Progenitor cell of endocrine pancreas (in vitro differentiated cells): ENCODE measurements at places on chromosomes 1 and 21. TPM values are rescaled to one million over a fixed set of nuclear protein-coding genes. Genes with fewer than 3 reads are reported as not detected.

Gene LCE2B
- not detected in 2 replicates for total RNA-seq

Gene KCNA3
- 0.72 and 0.75 TPM in 2 replicates for total RNA-seq

Gene SEC16B
- 0.67 and 1.5 TPM in 2 replicates for total RNA-seq

Gene OR2L13
- not detected in 2 replicates for total RNA-seq

Gene KRTAP7-1
- total RNA-seq = not detected in 2 replicates

Gene SIPA1L2
- 37.6 and 41.0 TPM in 2 replicates for total RNA-seq

Gene VANGL1
- total RNA-seq = 22.9 and 25.8 TPM in 2 replicates

Gene AMY1B
- total RNA-seq = not detected in 2 replicates

DNA sequence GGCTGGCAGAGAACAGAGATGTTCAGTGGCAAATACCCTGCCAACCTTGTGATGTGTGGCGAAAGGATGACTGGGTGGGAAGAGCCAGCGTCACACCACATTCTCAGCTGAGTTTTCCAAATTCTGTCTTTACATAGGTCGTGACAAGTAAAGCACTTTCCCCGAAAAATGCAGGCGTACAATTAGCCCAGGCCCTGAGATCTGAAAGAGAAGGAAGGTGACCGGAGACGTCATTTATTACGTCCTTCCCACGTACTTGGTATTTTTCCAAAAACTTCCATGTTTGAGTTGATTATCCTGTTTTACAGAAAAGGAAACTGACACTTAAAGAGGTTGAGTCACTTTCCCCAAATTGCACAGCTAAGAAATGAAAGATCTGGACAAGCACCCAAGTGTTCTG, 413.3 kb downstream of the PRDM2 start:
- H3K4me3 ChIP-seq = no peak overlapping the region
- H3K27me3 ChIP-seq = peaks cover 13% of the 10 kb centered on the region
- H3K4me1 ChIP-seq = no peaks in the 10 kb centered on the region

- H3K27me3 ChIP-seq = no peaks in the 10 kb centered on the region
- H3K36me3 ChIP-seq = peaks cover 16% of the 10 kb centered on the region
- H3K4me1 ChIP-seq = no peaks in the 10 kb centered on the region
These were observed 14.1 kb downstream of the XKR8 start for GRCh38 chr1:27973771-27974416.

DNA sequence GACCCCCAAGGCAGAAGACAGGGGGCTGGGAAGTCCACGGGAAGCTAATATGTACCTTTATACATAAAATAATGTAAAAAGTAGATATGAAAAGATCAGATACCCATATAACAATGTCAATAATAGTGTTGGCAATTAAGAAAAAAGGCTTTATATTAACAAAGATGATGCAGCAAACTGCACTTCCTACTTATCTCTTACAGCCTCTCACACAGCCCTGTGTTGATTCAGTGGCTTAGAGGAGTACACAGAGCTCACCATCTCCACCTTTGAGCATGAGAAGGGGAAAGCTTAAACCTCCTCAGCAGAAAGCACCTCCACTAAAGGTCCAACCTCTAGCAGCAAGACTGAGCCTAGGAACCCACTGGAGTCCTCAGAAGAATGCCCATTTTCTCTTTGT, 7.2 kb upstream of the VSIG8 start:
- H3K27me3 ChIP-seq = peaks cover 83% of the 10 kb centered on the region
- DNase-seq = no peak
- no peaks in the 10 kb centered on the region for H3K36me3 ChIP-seq
- H3K4me1 ChIP-seq = peaks cover 2% of the 10 kb centered on the region
- no peak overlapping the region for H3K27ac ChIP-seq
- no peak overlapping the region for H3K4me3 ChIP-seq

GRCh38 chr1:89762386-89762778, 58.5 kb upstream of the LRRC8D start:
- no peak for DNase-seq
- H3K4me1 ChIP-seq = peaks cover 12% of the 10 kb centered on the region
- H3K36me3 ChIP-seq = no peaks in the 10 kb centered on the region

DNA sequence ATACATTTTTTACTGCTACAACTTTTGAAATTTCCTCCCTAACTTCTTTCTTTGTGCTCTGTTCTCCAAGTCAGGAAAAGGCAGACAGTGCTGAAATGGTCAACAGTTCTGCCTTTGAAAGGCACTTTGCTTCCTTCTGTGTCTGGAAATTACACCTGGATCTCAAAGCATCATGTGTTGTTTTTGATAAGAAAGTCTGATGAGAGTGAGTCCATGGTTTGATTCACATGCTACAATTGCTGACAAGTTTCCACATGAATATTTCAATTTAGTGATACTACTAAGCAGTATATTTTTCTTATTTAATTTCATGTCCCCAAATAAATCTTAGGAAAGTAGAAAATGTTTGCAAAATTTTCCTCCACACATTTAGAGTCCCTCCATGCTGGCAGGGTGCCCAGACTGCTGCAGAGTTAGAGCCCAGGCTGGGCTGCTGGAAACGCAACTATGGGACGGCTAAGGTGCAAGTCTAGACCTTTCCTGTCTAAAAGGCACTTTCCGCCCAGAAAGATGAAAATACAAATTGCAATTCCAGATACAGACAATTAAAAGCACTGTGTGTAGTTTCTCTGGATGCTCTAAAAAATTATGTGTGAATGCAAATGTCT, 96.6 kb upstream of the RUNX1 start:
- H3K4me1 ChIP-seq = peaks cover 6% of the 10 kb centered on the region
- H3K27ac ChIP-seq = peak overlapping the region; percentile 59
- no peaks in the 10 kb centered on the region for H3K36me3 ChIP-seq
- DNase-seq = no peak

- no peaks in the 10 kb centered on the region for H3K4me1 ChIP-seq
- H3K4me3 ChIP-seq = no peak overlapping the region
- no peak overlapping the region for H3K27ac ChIP-seq
- peaks cover 8% of the 10 kb centered on the region for H3K36me3 ChIP-seq
- H3K27me3 ChIP-seq = no peaks in the 10 kb centered on the region
- DNase-seq = no peak
These were observed 18.1 kb downstream of the URB2 start for GRCh38 chr1:229643996-229644745.

GRCh38 chr21:38307771-38308531, 51.2 kb downstream of the KCNJ15 start:
- no peak overlapping the region for H3K27ac ChIP-seq
- no peak for DNase-seq
- no peaks in the 10 kb centered on the region for H3K27me3 ChIP-seq

GRCh38 chr1:240149484-240150094, 57.9 kb downstream of the FMN2 start:
- H3K36me3 ChIP-seq = no peaks in the 10 kb centered on the region
- H3K27ac ChIP-seq = no peak overlapping the region
- no peak for DNase-seq
- no peaks in the 10 kb centered on the region for H3K4me1 ChIP-seq

- no peaks in the 10 kb centered on the region for H3K36me3 ChIP-seq
- H3K27me3 ChIP-seq = peaks cover 79% of the 10 kb centered on the region
- no peak overlapping the region for H3K27ac ChIP-seq
- no peaks in the 10 kb centered on the region for H3K4me1 ChIP-seq
These were observed 116.7 kb downstream of the KCNN3 start for GRCh38 chr1:154753426-154753825.

DNA sequence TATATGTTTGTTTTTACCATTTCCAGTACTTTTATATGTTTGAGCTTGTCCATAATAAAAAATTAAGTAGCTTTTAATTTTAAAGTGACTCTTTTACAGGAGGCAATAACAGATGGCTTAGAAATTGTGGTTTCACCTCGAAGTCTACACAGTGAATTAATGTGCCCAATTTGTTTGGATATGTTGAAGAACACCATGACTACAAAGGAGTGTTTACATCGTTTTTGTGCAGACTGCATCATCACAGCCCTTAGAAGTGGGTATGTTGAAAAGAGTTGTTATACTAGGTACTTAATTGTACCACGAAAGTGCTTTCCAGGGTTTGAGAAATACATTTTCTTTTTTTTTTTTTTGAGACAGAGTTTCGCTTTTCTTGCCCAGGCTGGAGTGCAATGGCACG, 46.1 kb downstream of the RNF2 start:
- no peak overlapping the region for H3K27ac ChIP-seq
- peaks cover under 1% of the 10 kb centered on the region for H3K4me1 ChIP-seq
- no peaks in the 10 kb centered on the region for H3K27me3 ChIP-seq
- no peak overlapping the region for H3K4me3 ChIP-seq

DNA sequence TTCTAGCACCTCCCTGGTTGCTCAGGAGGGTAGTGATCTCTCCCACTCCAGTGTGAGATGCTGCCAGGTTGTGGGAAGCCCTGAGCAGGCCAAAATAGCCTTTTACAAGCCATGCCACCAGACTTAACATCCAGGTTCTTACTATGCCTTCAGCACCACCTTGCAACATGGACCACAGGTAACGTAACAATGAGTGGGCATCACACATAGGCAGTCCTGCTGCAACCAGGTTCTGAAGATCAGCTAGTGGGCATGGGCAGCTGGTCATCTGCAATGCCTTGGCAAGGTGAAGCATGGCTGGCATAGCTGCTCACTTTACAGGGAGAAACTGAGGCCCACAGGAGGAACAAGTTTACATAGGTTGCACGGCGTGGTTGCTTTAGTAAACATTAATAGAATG, 40.7 kb downstream of the DHCR24 start:
- no peak for DNase-seq
- H3K27me3 ChIP-seq = no peaks in the 10 kb centered on the region
- H3K4me1 ChIP-seq = no peaks in the 10 kb centered on the region
- H3K36me3 ChIP-seq = peaks cover 27% of the 10 kb centered on the region
- no peak overlapping the region for H3K27ac ChIP-seq

GRCh38 chr1:209265301-209265700, 318.2 kb upstream of the CAMK1G start:
- H3K27ac ChIP-seq = no peak overlapping the region
- peaks cover 1% of the 10 kb centered on the region for H3K36me3 ChIP-seq
- peaks cover 3% of the 10 kb centered on the region for H3K27me3 ChIP-seq
- H3K4me3 ChIP-seq = no peak overlapping the region
- DNase-seq = no peak

GRCh38 chr1:6897138-6897537, 111.9 kb downstream of the CAMTA1 start:
- no peaks in the 10 kb centered on the region for H3K27me3 ChIP-seq
- H3K27ac ChIP-seq = no peak overlapping the region
- H3K4me1 ChIP-seq = peaks cover 21% of the 10 kb centered on the region
- DNase-seq = no peak
- no peaks in the 10 kb centered on the region for H3K36me3 ChIP-seq

GRCh38 chr1:246428542-246429308, 78.4 kb downstream of the SMYD3 start:
- H3K4me3 ChIP-seq = no peak overlapping the region
- peak overlapping the region; percentile 62 for H3K27ac ChIP-seq
- no peaks in the 10 kb centered on the region for H3K36me3 ChIP-seq
- DNase-seq = no peak
- H3K27me3 ChIP-seq = no peaks in the 10 kb centered on the region

- no peaks in the 10 kb centered on the region for H3K27me3 ChIP-seq
- no peak for DNase-seq
- H3K27ac ChIP-seq = peak overlapping the region; percentile 84
- no peak overlapping the region for H3K4me3 ChIP-seq
- peaks cover 23% of the 10 kb centered on the region for H3K4me1 ChIP-seq
These were observed 736.3 kb downstream of the LTN1 start for GRCh38 chr21:28256420-28256831.

DNA sequence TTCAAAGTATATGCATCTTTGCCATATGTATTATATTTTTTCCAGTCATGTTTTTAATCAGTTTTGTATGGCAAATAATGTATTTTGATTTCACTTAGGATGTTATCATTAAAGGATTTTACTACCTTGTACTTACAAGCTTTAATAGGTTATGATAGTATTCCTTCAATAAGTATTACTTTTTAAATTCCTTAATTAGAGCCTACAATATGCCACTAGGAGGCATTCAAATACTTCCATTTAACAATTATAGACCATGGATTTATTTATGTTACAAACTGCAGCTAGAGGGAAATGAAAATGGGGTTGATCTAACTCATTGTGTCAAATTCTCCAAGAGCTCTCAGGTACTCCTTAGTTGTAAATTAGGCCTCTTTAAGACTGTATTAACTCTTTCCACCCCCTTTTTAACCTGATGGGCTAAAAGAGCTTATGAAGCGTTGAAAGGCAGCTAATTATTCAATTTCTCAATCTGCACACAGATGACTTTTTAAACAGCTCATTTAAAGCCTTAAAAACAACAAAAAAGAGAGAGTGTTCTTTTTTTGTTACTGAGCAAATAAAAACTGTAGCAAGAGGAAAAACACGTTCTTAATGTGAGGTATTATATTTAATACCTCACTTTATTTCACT, 156.2 kb downstream of the DENND1B start:
- no peak for DNase-seq
- H3K36me3 ChIP-seq = peaks cover 3% of the 10 kb centered on the region
- peaks cover 21% of the 10 kb centered on the region for H3K4me1 ChIP-seq
- H3K4me3 ChIP-seq = no peak overlapping the region
- no peak overlapping the region for H3K27ac ChIP-seq

GRCh38 chr1:20698195-20698910, 19.5 kb downstream of the KIF17 start:
- peaks cover 1% of the 10 kb centered on the region for H3K4me1 ChIP-seq
- H3K27ac ChIP-seq = no peak overlapping the region
- H3K27me3 ChIP-seq = peaks cover 14% of the 10 kb centered on the region
- no peak overlapping the region for H3K4me3 ChIP-seq
- DNase-seq = no peak
- no peaks in the 10 kb centered on the region for H3K36me3 ChIP-seq

DNA sequence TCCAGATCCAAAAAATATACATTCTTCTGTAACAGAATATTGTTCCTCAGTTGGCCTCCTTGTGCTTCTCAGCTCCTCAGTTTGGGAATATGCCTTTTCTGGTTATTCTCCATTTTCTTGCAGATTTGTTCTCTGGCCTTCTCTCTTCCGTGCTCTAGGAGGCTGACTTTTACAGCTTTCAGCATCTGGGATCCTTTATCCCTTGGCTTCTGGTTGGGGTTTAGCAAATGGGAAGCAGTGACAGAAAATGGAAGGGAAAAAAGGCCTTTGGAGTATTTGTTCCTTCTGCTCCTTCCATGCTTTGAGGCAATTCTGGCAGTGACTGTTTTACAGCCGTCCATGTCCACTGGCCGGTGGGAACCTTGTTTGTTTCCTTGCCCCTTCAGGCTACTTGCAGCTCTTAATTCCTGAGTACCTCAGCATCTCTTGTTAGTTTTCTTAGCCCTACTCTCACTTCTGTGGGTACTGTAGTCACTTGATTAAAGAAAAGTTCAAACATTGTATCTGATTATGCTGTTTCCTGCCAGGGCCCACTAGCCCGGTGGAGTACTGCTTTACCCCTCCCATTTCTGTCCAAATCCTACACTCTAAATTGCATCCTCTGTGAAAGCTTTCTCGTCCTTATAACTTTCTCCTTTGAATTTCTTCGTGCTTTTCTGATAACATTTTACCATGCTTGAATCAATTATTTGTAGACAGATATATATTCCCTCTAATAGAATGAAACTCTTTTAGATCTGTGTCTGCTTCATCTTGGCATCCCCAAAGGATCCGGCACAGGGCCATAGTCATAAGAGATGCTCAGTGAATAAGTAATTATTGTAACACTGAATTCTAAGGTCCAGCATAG, 118.2 kb downstream of the OSBPL9 start:
- peak overlapping the region; percentile 79 for H3K27ac ChIP-seq
- H3K27me3 ChIP-seq = no peaks in the 10 kb centered on the region
- no peaks in the 10 kb centered on the region for H3K36me3 ChIP-seq
- DNase-seq = no peak
